Fibroblast of pulmonary artery (primary cell): ENCODE measurements at places on chromosomes 6 and 20.
A peak's percentile ranks its signal among the peaks of the same experiment; 100 is the strongest.

DNA sequence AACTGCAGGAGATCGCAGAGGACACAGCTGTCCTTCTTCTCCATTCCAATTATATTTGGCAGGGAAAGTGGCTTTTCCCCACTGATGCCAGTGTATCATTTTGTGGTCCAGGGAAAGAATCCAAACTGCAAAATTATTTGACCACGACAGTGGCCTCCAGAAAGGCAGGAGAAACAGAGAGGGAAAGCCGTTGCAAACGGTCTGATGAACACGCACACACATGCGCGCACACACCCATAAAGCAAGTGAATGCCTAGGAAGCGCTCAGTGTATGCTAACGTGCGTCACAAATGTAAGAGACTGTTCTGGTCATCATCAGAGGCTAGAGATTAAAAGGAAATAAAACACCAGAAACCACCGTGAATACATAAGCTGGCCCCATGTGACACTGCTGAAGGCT, 54.0 kb downstream of the NPEPL1 start:
- DNase-seq = peak; percentile 4

GRCh38 chr6:25369433-25370177, 90.4 kb downstream of the CARMIL1 start:
- peak; percentile 32 for DNase-seq

GRCh38 chr20:57476641-57477461, 48.1 kb downstream of the CTCFL start:
- no peak for DNase-seq

DNA sequence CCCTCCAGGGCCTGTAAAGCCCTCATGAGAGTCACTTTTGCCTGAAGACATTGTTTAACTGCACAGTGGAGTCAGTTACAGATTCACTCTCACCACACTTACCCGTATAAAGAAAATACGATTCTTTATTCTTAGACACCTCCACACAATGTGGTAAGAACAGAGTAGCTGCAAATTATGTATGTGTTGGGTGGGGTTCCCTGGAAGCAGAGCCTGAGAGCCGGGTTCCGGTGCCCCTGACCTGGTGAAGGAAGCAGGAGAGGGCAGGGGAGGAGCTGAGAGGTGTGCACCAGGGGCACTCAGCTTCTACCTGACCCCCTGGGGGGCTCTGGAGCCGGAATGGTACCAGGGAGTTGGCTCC, 11.5 kb downstream of the BANF2 start:
- DNase-seq = no peak

DNA sequence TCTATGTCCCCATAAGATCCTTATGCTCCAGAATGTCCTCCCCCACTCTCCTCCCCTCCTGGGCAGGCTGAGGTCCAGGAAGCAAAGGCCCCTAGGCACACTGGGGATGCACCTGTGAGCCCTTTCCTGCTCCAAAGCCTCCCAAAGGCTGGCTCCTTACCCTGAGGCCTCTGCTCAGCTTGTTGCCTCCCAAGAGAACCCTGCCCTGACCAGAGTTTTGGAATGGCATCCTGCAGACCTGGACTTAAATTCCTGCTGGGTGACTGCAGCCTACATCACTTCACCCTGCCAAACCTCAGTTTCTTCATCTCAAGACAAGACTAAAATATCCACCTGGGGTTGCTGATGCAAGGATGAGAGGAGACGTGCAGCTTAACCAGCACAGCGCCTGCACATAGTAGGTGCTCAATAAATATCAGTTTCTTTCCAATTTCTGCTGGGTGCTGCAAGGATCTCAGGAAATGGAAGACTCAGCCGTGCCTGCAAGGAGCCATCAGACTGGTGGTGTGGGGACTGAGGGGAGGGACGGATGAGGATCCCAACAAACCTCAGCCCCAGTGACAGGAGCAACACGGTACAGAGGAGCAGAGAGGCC, 2.1 kb upstream of the LBP start:
- no peak for DNase-seq

- peak; percentile 65 for DNase-seq
Observed at GRCh38 chr6:165556116-165556843, 106.8 kb downstream of the PDE10A start.

- no peak for DNase-seq
Observed at GRCh38 chr6:157278171-157278570, 45.1 kb downstream of the TMEM242 start.

- no peak for DNase-seq
Observed at GRCh38 chr6:91267246-91267645, 680.4 kb upstream of the MAP3K7 start.

DNA sequence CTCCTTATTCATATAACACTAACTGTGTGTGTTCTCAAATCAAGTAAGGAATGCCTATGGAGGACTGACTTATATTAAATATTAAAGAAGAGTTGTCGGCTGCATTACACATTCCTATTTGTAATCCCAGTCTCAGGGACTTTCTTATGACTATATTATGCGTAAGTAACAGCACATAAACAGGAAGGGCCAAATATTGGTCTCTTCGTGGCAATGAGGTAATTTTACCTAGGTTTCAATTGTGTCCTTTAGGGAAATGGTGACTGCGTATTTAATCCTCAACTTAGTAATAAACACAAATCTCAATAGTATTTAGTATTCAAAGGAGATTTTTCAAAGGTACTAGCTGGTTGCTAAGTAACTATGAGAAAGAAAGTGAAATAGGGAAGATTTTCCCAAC, 22.8 kb upstream of the EPM2A start:
- no peak for DNase-seq

DNA sequence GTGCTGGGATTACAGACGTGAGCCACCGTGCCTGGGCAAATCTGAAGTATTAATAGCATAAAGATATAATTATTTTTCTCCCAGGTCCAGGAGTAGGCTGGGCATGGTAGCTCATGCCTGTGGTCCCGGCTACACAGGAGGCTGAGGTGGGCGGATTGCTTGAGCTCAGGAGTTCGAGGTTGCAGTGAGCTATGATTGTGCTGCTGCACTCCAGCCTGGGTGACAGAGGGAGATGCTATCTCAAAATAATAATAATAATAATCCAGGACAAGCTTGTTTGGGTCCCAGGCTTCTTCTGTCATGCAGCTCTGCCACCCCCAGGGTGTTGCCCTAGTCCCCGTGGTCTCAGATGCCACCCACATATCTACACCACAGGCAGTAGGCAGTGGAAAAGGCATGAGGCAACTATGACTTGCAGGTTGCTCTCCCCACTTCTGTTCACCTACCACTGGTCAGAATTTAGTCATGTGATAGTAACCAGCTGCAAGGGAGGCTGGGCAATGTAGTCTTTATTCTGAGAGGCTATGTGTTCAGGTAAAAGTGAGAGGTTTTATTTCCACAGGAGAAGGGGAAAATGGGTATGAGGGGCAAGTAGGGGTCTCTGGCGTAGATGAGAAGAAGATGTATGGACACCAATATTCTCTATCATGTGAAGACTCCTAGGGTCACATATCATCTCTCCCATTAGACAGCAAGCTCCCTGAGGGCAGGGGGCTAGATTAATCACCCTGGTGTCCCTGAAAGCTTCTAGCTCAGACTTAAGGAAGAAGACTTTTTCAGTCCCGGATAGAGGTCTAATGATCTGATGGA, 25.7 kb downstream of the TCF15 start:
- DNase-seq = no peak

GRCh38 chr6:61841958-61842357, 444.1 kb downstream of the KHDRBS2 start:
- DNase-seq = no peak

- no peak for DNase-seq
Observed at GRCh38 chr6:31138982-31139381, at the start of gene PSORS1C2. Gene PSORS1C2 (minus strand): TSS chr6:31139066. CDS start chr6:31139026, 40 bp downstream.

DNA sequence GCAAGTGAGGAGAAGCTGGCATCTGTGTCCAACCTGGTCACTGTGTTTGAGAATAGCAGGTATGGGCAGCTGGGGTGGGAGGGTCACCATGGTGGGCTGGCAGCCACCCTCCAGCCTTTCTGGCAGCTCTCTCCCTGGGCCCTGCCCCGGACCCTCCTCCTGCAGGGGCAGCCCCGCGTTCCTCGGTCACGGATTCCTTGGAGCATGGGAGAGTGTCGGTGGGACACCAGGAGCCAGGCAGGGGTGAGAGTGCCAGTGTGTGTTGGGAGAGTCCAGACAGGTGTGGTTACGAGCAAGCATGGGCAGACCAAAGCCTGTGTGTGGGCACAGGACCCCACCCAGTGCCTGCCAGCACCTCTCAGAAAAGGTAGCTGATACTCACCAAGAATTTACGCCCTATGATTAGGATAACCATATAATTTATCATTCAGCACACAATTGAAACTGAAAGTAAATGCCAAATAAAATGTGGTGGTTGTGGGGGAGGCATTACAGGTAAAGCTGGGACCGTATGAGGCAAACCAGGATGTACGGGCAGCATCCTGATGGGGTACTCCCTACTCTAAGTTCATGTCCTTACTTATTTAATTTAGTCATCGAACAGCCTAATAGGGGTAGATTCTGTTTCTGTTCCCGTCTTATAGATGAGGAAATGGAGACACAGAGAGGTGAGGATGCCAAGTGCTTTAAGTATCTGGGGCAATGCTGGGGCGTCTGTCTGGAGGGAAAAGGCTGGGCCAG, 542 bp downstream of the FGD2 start:
- no peak for DNase-seq

GRCh38 chr6:64023693-64024092, 388.1 kb downstream of the PHF3 start:
- DNase-seq = no peak

DNA sequence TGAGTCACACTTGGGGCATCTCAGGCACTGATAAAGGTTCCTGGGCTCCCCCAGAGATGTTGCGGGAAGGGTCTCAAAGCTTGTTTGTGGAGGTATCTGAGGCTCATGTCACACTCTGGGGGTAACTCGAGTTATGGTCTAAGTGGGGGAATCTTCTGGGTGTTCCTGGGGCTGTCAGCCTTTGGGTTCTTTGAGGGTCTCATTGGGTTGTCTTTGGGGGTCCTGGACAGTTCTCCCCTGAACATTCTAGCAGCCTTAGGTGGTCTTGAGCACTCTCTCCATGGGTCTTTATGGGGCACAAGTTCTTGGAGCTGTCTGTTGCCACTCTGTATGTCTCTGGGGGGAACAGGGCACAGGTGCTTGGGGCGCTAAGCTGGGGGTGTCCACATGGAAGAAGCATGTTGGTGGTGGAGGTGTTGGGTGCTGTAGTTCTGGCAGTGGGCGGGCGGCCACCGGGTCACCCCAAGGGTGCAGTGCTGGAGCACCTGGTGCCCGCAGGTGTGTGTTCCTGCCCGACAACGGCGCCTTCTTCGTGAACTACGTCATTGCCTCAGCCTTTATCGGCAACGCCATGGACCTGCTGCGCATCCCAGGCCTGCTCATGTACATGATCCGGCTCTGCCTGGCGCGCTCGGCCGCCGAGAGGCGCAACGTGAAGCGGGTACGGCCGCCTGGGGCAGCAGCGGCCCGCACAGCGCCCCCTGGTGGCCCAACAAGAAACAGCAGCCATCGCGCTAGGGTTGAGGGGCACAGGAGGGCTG, 7.1 kb upstream of the CAPN11 start:
- DNase-seq = peak; percentile 67

- DNase-seq = no peak
Observed at GRCh38 chr20:44145131-44145775, 41.7 kb downstream of the JPH2 start.

DNA sequence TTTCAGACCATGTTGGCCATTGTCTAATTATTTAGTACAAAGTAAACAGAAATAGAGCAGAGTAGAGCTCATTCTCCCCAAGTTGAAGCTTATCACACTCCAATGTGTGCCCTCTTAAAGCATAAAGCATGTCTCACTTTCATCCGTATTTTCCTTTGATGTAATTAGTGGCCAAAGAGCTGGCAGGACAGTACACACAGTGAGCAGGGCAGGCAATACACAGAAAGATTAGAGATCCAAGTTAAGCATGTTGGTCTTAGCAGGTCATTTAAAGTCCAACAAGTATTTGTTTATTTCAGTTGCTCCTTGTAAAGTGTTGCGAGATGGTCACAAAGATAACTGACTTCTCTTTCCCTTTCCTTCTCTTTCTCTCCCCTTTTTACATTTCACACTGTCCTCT, 47.2 kb downstream of the RFX6 start:
- DNase-seq = no peak

GRCh38 chr20:48901326-48901725, 20.2 kb upstream of the ARFGEF2 start:
- DNase-seq = no peak

- peak; percentile 45 for DNase-seq
Observed at GRCh38 chr20:24096864-24097450, 108.4 kb upstream of the GGTLC1 start.

DNA sequence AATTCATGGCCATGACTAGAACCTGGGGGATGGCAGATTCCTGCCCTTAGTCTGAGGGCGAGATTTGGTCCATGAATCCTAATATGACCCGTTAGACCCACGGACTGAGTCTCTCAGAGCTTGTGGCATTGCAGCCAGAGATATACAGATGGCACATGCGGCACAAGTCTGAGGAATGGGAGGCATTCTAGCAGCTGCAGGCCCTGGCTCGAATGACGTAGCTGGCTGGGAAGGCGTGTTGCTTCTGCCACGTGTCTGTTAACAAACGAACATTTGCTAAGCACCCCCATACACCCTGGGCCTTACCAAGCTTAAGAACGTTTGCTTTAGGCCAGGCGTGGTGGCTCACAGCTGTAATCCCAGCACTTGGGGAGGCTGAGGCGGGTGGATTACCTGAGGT, 68.0 kb downstream of the CD164 start:
- DNase-seq = no peak
